Sciatic nerve (tissue), 2 donors: ENCODE measurements at places on chromosomes 5 and 9.

DNA sequence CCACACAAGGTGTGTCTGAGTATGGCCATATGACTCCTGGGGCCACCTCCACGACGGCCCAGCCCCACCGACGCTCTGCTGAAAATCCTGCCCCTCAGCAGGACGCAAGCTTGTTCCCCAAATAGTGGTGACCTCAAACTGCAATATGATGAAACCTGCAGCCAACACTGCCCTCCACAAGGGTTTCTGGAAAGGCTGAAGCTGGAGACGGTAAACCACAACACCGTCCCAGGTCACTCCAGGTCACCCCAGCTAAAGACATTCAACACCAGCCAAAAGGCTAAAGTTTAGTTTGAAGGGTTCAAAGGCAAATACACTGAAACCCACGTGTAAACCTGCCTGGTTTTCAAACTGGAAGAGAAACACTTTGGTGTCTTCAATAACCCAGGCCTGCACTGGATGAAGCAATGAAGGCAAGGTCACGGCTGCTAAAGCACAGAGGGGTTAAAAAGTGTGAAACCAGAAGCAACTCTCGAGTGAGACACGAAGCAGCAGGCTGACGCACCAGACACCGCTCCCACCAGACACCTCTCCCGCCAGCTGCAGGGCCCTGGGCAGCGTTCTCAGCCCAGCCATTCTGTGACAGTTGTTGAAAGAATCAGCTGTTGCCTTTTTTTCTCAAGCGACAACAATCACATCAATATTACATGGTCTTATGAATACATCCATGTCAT, 1.8 kb upstream of the LHX3 start:
- DNase-seq: no peak

- DNase-seq: no peak
Measured at GRCh38 chr5:98839469-98840383, 66.3 kb downstream of the RGMB start.

GRCh38 chr5:141567513-141568117, 51.2 kb downstream of the DIAPH1 start:
- DNase-seq: no peak

GRCh38 chr9:128065907-128066712, 1.0 kb downstream of the NAIF1 start:
- peak; percentile 75 for DNase-seq

DNA sequence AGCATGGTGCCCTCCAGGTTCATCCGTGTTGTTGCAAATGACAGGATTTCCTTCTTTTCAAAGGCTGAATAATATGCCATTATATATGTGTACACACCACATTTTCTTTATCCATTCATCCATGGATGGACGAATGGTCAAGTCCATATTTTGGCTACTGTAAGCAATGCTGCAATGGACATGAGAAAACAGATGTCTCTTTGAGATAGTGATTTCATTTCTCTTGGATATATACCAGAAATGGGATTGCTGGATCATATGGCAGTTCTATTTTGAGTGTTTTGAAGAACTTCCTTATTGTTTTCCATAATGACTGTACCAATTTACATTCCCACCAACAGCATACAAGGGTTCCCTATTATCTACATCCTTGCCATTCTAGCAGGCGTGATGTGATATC, 67.9 kb downstream of the TEK start:
- no peak for DNase-seq

- DNase-seq: no peak
Measured at GRCh38 chr5:98144710-98145109, 628.8 kb upstream of the RGMB start.

GRCh38 chr5:96336351-96336985, 96.6 kb downstream of the PCSK1 start:
- DNase-seq: peak; percentile 79

DNA sequence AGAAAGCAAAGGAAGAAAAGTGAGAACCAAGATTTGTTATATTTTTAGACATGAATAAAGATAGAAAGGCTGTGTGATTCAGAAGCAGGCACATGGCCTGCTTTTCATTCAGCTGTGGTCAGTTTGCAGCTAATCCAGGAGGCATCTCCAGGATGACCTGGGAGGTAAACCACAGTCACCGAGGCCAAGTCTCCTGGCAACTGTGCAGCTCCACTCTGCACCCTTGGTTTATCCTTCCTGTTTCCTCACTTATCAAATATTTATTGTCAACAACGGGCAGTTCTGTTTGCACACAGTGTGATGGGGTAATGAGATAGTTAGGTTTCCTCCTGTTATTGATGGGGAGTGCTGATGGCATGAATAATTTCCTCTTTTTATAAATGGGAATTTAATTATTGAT, 243.0 kb downstream of the PSAT1 start:
- no peak for DNase-seq

DNA sequence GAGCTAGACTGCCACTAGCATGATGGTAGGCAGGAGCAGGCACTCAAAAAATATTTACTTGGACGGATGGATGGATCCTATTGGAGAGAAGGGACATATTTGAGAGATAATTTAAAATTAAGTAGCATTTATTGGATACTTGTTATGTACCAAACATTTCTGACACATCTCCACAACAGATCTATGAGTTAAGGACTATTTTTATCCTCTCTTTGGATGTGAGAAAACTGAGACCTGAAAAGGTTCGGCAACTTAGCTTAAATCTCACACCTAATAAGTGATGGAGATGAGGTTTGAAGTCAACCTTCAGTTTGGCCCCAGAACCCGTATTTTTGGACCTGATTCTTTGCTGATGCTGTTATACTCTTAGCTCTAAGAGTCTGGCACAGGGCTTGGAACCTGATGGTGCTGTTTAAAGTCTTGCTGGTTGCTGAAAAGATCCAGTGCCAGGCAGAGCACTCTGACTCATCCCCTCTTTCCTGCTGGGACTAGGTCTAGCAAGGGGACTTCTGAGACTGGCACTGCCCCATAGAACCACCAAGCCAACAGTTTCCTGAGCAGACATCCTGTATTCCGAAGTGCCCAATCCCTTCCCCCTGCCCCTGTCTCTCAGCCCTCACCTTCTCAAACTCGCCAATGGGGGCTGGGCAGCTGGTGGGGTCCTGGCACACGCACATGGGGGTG, 15.6 kb downstream of the SPARC start:
- DNase-seq: no peak

DNA sequence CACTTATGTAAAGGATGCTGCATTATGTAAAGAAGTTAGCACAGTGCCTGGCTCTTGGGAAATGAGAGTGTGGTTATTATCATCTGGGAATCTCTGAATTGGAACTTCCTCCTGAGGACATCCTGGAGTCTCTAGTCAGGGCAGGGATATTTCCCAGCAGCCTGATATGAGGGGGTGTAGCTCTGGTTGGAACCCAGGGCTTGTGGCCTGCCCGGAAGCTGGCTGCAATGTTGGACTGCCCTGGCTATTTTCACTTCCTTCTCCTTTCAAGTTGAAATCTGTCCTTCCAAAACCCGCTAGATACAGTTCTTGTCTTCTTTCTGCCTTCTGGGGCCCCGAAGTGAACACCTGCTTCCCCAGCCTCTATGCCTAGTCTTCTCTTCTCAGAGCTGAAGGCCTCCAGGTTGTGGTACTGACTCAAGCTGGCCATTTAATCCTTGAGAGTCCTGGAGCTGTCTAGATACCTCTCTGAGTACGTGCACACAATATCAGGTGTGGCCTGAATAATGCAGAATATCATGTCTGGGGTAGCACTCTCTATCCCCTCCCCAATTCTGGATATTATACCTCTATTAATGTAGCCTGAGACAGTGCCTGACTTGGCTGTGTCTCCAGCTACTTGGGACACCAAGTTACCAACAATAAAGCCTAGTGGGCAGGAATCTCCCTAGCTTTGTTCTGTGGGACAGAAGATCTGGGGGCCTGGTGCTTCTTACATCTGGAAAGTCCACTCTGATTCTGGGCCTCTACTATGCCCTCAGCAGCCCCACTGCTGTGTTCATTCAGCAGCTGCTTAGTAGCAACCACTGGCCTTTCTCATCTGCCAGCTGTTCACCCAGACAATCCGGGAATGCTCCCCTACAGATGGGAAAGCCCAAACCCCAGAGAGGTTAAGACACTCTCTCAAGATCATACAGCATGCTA, 45.0 kb downstream of the SLC6A7 start:
- DNase-seq: no peak

- no peak for DNase-seq
Measured at GRCh38 chr5:1641041-1641440, 117.3 kb upstream of the LPCAT1 start.

DNA sequence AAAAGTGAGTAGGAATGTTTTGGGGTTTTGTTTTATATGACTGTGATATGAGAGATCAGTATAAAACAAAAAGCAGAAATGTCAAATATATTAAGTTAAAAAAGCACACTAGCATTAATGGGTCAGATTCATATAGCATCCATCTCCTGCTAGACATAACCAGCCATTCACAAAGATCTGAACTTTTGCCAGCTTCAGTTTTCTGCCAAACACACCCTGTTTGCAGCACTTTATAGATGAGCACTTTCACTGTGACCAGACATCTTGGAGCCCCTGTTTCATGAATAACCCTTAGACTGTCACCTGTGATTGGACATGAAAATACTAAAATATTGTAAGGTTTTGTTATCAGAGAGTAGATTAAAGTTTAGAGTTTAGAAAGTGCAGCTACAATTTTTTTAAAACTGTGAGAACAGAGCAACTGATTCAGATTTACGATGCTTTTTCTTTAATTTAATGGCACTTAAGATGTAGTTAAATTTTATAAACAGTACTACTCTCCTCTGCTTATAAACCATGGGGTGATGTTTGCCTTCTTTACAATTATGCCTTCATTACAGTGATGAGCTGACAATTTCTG, 142.6 kb downstream of the KCTD16 start:
- DNase-seq: no peak

DNA sequence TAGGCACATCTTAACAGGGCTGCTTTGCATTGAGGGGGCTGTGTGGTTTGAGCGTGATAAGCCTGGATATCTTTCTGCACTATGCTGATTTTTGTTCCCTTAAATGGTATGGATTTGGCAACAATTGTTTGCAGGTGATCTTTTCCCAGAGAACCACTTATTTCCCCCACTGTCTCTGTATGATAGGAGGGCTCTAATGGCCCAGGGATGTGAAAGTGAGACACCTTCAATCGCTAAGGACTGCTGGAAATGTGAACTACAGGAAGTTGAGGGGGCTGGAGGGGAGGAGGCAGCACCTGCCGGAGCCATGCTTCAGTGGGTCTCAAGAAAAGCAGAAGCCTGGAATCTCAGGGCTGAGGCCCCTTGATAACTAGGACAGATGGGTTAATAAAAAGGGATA, 29.4 kb downstream of the SYK start:
- no peak for DNase-seq

GRCh38 chr5:141420855-141421488, at the start of gene PCDHGA11:
Gene PCDHGA11 (plus strand): TSS chr5:141421051. CDS start chr5:141421228, 177 bp downstream.
- DNase-seq: peak; percentile 60

GRCh38 chr5:128341056-128341455, 197.0 kb downstream of the FBN2 start:
- DNase-seq: no peak

- DNase-seq: no peak
Measured at GRCh38 chr9:37471942-37472684, 6.9 kb upstream of the ZBTB5 start.
